AG09309 (cell line): ENCODE measurements at places on chromosomes 2 and 18.

- DNase-seq, result no peak
Measured at GRCh38 chr2:197628043-197628500, 47.3 kb downstream of the RFTN2 start.

DNA sequence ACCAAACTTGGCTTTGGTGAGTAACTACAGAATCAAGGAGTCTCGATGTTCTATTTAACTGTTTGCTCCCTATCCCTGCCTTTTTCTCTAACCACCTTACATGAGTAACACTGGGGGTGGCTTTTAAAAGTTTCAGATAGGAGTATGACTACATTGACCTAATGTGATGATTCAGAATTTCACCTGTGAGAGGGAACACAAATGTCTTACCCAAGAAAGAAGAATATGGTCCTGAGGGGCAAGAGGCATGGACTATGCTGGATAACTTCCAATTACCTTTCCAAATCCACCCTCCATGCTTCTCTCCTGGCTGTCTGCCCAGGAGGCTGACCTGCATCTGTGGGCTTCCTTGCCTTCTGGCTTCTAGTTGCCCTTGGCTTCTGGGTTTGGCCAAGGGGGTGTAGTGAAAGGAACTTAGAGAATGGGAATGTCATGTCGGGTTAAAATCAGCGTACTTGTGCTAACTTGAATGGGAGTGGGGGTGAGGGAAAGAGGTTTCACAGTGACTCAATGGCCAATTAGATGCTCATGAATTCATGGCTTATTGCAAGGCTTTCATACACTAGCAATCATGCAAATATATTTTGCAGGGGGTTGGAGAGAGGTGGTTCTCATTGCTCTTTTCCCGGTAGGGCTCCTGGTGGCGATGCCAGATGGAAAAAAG, 5.3 kb upstream of the IL36G start:
- no peak for DNase-seq

- no peak for DNase-seq
Measured at GRCh38 chr2:51220606-51221005, 188.7 kb upstream of the NRXN1 start.

- DNase-seq, result no peak
Measured at GRCh38 chr2:221791844-221792243, 219.7 kb upstream of the EPHA4 start.

GRCh38 chr18:29163596-29163995, 986.7 kb upstream of the CDH2 start:
- no peak for DNase-seq

GRCh38 chr2:242004223-242004901, 134.8 kb downstream of the RTP5 start:
- DNase-seq, result no peak

GRCh38 chr2:60508339-60508917, 45.0 kb downstream of the BCL11A start:
- no peak for DNase-seq

DNA sequence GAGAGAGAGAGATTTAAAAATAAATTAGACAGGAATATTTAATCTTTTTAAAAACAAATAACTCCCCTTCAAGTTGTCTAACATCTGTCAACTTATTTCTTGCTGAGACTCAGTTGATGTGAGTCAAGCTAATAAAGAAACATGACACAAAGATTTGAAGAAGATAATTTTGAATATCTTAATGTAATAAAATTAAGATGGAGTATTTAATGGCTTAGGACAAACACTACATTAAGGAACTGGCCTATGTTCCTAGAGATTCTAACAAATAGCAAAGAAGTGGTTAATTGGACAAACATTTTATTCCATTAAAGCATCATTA, 134.0 kb downstream of the INSIG2 start:
- DNase-seq, result no peak

DNA sequence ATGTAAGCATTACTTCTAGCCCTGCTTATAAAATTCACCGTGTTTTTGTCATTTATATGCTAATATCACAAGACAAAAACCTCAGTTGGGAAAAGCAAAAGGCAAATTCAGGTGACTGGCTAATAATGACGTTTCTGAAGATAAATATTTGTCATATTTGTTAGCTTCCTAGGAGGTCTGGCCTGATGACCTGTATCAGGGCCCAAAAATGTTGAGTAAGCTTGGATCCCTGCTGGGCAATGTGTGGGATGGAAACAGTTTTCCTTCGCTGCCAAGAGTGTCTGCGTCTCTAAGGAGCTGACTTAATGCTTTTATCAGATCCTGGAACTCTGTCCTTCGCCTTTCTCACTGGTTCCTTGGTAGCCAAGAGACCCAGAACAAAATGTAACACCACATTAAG, 230.1 kb upstream of the PXDN start:
- peak; percentile 42 for DNase-seq

DNA sequence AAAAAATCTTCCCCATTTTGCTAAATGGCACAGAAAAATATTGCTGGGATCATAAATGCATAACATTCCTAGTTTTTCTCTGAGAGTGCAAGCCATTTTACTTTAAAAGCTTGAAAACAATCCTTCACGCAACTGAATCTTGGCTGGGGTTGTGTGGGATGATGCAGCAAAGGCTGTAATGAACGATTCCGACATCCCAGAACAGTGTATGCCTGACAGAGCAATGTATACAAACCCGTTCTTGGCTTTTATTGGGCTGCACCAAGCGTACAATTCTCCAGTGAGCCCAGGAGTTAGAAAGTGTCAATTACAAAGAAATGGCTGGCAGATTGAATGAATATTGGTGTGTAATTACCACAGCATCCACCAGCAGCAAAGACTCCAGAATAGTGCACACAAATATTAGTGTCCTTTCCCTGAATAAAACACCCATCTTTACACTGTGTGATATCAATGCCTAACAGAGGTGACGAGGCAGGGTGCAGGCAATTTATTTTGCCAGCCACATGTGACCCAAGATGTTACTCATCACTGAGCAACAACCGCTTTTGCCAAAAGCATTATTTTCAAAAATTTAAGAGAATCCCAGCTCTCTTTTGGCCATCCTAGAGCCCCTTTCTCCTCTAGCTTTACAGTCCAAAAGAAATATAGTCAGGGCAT, 578.6 kb upstream of the CHAC2 start:
- no peak for DNase-seq

GRCh38 chr18:24033641-24034412, 19.3 kb downstream of the TTC39C start:
- no peak for DNase-seq

- no peak for DNase-seq
Measured at GRCh38 chr2:27275211-27276150, at the start of gene DNAJC5G. DNAJC5G (plus strand) TSS chr2:27275433; CDS start chr2:27276729, 1,296 bp downstream.

DNA sequence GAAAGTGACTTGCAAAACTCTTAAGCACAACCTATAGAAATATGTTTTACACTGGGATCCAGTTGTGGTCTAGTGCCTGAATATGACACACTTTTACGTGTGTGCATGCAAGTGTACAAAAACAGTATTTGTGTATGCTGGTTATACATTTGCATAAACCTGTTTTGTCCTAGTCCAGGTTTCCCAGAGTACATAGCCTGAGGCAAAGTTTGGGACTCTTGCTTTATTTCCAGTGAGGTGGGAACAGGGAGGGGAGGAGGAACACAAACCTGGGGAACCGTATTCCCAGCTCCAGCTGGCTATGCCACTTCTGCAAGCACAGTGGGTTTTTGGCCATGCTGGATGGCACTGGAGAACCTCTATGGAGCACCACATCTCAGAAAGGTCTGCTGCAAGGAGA, 481.1 kb upstream of the HS6ST1 start:
- DNase-seq, result no peak

GRCh38 chr2:16115881-16116830, 175.8 kb downstream of the MYCN start:
- DNase-seq, result no peak

- DNase-seq, result no peak
Measured at GRCh38 chr2:25331686-25332365, 9.9 kb downstream of the DNMT3A start.

DNA sequence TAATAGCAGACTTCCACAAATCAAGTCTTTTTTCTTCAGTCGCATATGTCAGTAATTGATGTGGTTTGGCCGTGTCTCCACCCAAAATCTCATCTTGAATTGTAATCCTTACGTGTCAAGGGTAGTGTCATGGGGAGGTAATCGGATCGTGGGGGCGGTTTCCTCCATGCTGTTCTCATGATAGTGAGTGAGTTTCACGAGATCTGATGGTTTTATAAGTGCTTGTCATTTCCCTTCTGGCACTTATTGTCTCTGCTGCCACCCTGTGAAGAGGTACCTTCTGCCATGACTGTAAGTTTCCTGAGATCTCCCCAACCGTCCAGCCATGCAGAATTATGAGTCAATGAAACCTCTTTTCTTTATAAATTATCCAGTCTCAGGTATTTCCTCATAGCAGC, 478.8 kb downstream of the PTPRM start:
- no peak for DNase-seq
